Activated naive CD4-positive, alpha-beta T cell (primary cell): ENCODE measurements at places on chromosomes 3 and 15.

DNA sequence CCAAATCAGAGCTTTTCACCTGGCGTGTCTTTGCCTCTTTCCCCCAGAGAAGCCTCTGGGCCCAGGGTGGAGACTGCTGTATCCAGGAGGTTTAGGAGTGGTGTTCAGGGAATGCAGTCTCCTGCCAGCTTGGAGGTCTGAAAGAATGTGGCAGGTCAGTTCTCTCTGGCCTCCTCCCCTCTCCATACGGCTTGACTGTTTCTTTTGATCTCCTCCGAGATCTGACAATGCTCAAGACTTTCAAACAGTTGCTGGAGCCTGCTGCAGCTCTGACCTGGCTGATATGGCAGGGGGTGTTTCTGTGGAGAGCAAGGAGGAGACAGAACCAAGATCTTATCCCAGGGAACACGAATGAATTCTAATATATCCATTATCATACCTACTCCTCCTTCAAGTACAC is 24.7 kb upstream of the TM4SF4 start:
- no peak for DNase-seq

DNA sequence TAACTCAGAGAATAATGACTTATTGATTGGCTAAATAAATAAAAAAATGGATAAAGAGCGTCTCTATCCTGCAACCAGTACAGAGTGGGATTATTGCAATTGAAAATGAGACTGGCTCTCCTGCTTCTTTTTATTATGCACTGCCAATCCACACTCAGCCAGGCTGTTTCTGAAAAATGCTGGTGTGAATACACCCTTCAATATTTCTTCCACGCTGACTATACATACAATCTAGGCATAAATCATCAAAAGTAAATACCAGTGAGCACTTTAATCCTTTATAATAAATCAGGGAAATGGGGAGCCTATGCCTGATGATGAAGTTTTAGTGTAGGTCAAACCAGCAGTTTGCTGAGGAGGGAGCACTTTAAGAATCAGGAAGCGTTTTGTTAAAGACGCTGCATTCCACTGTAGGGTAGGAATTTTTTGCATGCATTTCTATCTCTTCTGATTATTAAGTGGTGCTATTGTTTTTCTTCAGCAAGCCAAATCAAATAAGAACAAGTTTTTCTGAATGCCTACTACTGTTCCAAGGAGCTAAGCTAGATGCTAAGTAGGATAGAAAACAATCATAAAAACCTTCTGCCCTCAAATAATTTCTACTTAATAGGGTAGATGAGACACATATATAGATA is 781.5 kb downstream of the TBL1XR1 start:
- no peak for DNase-seq

DNA sequence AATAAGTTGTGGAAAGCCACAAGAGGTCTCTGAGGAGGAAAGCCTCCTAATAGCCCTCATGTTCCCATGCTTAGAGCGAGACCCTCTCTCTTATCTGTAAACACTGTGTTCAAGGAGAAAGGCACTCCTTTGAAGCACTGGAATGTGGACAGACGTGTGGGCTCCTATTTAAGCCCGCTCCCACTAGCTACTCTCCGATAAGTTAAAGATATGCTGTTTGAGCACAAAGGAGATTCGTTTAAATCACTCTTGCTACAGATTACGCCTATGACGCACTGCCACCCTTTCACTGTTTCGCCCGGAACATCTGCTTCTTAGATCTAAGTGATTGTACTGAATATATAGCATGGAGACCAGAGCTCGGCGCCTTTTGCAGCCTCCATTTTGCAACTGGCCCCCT is 57.8 kb upstream of the FAM3D start:
- DNase-seq: no peak

GRCh38 chr3:189160519-189161309 is 11.1 kb upstream of the TPRG1 start:
- no peak for DNase-seq

- no peak for DNase-seq
These were observed 601.2 kb downstream of the FOXP1 start for GRCh38 chr3:70982284-70982683.

DNA sequence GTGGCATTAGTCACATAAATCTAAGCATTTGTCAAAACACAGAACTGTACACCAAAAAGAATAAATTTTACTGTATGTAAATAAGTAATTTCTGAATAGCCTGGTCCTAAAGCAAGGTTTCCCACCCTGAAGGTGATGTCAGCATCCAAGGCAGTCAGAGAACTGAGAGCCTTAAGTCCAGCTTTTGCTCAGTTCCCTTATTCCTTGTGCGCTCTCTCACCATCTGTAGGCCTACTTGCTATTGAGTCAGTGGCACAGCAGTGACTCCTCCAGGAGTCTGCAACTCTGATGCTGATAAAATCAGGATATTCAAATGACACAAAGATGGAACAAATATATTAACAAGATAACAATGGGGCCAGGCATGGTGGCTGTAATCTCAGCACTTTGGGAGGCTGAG is 22.3 kb downstream of the VPS39 start:
- no peak for DNase-seq

DNA sequence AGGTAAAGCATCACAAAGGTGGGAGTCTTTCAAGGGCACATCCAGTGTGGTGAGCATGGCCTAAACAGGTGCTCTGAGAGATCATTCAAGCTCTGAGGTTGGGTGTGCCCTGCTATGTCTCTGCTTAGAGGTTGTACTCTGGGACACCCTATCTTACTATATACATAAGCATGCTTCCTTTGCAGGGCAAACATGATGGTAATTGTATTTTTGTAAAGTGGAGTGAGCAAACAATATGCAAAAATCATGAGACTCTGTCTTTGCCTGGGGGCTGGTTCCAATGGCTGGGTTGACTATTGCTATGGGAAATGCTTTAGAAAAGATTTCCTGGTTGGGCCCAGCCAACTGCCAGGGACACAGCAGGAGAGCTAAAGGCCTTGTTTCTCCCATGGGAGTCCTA is 315.1 kb upstream of the TLE3 start:
- no peak for DNase-seq

DNA sequence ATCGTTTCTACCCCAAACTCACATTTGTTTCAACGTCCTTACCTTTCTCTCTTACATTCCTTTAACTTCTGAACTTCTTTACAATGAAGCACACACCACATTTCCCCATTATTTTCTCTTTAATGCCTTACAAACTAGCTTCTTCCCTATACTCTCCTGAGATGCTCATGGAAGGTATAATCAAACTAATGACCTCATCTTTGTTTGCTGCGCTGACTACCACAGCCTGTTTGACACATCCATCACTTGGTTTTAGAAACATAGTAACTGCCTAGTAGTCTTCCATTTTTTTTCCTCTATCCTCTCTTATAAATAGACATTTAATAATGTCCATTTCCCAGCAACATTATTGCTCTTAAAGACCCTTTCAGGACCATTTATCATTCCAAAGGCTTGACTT is 230.5 kb upstream of the LRTM1 start:
- no peak for DNase-seq

GRCh38 chr3:99938270-99938911 is 120.7 kb downstream of the CMSS1 start:
- DNase-seq: no peak

DNA sequence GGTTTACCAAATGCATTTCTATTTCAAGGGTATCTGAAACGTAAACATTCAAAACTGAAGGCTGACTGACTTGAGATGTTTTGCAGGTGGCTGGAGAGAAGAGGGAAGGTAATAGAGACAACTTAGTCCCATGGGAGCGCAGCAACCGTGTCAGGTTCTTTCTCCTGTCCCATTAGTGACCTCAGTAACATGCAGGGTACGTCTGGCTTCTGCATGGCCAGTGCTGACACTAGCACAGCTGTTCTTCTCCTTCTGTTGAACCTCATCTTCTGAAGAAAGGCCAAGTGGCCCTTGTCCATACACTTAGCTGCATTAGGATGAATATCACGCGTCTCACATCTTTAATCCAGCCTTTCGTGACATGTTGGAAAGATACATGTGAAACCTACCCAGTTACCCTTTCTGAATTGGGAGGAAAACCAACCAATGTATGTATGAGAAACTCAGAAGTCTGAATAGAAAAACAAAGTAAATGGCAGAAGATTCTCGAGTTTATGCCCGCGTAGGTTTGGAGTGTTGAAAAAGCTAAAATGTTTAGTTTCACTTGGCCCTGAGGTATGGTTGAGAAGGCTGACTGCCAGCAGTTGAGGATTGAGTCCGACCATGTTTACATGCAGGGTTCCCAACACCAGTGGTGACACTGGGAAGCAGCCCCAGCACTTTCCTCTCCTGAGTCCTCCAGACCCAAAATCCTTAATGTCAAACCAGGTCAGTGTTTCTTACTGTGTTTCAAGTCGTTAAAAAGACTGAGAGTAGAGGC is 10.3 kb downstream of the NCBP2 start:
- DNase-seq: no peak

- no peak for DNase-seq
These were observed 637 bp downstream of the CIP2A start for GRCh38 chr3:108588601-108589000.

- no peak for DNase-seq
These were observed 95.7 kb downstream of the CD47 start for GRCh38 chr3:107994956-107995715.

GRCh38 chr15:41577863-41578735 is 19.1 kb downstream of the TYRO3 start:
- DNase-seq: no peak

- DNase-seq: no peak
These were observed 68.9 kb upstream of the GOLGA6B start for GRCh38 chr15:72585476-72586058.

DNA sequence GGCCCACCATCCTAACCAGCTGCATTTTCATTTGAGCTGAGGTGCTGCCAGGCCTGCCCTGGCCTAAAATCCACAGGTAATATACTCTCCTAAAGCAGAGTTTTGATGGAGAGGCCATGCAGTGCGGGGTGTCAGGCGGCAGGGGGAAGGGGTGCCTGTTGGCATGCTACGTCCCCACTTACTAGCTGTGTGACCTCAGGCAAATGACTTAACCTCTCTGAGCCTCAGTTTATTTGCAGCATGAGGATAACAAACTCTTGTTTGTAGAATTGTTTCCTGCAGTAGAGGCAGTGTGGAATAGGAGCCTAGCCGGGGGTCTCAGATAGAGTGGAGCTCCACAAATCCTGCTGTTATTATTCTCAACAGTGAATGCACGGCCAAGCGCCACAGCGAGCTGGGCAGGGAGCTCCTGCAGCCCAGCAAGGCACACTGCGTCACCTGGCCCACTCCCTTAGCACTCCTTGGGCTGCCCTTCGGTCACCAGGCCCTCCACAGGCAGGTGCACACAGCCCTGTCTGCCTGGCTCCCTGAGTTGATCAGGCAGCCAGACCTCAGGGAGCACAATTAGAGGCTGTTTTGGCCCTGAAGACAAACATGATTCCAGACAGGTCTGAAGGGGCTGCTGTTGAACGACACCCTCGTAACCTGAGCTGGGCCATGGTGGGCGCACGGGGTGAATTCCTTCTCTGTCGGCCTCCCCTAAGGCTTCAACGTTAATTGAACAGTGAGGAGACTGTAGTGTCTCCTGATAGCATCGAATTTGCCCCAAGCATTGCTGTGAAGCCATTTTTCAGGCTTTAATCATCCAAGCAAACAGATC is 248.8 kb upstream of the LYSMD4 start:
- DNase-seq: no peak

DNA sequence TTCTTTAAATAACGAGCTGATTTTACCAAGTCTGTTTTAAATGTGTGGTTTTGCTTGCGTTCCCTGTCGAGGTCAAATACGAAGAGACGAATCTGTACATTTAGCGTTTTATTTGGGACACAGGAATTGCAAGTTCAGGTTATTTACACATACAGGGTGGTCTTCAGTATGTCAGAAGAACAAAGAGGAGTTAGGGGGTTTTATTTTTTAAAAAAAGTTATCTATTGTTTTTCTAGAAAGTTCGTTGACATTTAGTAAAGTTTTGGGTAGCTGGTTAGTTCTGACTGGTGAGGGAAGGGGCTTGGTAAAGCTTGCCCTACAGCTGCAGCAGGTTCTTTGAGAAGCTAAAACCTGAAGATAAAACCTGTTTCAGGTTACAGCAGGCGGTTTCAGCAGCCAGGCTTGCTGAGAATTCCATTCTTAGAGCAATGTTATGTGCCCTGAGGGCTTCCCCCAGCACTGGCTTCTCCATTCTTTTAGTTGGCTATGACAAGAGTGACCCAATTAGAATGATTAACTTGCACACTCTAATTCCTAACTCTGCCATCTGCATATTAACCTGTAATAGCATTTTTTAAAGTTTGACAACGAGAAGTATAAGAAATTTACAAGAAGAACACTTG is 815 bp upstream of the ZNF280D start:
- DNase-seq: no peak

DNA sequence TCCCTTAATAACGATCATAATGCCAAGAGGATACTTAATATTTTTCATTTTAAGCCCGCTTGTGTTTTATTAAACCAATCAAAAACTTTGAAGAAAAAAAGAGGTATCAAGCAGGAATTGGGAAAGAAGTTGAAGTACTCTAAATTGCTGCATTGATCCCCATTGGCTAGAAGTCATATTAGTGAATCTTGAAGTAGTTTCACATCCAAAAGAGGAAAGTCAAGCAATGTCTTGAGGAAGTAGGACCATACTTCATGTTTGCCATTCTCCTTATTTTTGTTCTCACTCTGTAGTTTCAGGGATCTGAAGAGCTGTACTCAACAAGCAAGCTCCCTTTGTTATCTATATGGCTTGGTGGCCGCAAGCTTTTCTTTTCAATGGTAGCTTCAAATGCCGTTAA is 2.2 kb downstream of the SCAANT1 start:
- no peak for DNase-seq

DNA sequence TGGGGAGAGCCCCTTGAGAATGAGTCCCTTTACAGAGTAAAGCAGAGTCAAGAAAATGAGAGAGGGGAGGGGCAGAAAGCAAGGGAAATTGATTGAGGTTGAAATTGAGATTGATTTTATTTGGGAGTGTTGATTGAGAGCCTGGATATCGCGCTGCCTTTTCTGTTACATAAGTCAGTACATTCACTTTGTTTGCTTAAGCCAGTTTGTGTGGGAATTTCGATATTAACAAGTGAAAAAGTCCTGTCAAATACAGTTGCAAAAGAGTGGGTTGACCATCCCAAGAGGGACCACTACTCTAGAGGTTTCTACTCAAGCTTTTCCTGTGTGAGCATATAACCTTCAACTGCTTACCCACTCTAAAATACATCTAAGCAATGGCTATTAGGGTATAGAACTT is 331.4 kb upstream of the AZI2 start:
- no peak for DNase-seq

DNA sequence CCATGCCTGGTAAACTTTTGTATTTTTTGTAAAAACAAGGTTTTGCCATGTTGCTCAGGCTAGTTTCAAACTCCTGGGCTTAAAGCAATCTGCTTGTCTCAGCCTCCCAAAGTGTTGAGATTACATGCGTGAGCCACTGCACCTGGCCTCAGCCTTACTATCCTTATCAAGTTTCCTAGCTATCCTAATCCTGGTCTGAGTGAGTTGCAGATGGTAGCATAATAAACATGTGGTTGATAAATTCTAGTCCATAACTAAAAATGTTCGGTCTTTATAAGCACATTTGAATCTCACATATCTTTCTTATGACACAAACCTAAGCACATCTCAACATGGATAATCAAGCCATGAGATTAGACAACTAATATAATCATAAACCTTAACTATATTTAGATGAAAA is 18.5 kb downstream of the NPHP3 start:
- no peak for DNase-seq
